Activated CD4-positive, CD25-positive, alpha-beta regulatory T cell treated with anti-CD3 and anti-CD28 coated beads, Interleukin-2, amount 50 U/mL, for 72 hours (primary cell): ENCODE measurements at places on chromosomes 2 and 18.

- DNase-seq = no peak
These were observed 36.5 kb downstream of the EIF4E2 start for GRCh38 chr2:232586943-232587505.

DNA sequence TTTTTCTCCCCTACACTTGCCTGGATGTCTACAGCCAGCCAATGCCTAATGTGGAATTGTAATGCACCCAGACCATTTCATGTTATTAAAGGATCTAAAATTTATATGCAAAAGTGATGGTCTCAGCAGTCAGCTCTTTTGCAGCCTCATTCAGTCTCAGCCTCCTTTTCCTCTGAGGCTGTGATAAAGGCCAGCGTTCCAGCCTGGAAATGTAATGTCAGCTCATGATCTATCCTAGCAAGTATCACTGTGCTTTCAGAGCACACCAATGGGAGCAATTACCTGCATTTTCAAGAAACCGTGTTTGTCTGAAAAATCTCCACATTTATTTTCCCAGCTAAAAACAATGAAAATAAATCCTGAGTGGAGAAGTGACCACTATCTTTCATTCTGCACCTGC is 274.6 kb downstream of the CDH20 start:
- no peak for DNase-seq

DNA sequence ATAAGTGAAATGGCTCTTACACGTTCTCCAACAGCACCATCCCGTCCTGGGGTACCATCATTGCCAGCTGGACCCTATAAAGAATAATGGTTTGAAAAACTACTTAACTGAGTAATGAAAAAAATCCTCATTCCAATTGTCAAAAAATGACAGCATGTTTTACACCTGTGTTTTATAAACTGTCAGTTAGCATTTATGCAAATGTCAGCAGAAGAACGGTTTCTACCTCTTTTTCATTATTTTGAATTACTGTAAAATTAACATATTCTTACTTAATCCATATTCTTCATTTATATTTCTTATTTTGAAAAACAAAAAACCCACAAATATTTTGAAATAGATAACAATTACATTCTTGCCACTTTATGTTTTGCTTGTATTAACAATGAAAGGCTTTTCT is 74.0 kb downstream of the COL3A1 start:
- no peak for DNase-seq

DNA sequence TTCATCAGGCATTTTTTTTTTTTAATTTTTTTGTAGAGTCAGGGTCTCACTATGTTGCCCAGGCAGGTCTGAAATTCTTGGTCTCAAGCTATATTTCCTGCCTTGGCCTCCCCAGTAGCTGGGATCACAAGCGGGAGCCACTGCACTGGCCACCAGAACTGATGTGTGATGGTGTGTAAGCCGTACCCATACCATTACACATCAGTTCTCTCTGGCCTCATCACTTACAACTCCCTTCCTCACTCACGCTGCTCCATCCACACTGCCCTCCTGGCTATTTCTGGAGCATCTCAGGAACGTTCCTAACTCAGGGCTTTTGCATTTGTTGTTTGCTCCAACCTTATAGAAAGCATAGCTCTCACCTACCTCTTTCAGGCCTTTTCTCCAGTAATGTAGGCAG is 834.5 kb upstream of the ID2 start:
- DNase-seq = no peak

GRCh38 chr2:7984693-7985353 is 697.0 kb upstream of the ID2 start:
- no peak for DNase-seq

DNA sequence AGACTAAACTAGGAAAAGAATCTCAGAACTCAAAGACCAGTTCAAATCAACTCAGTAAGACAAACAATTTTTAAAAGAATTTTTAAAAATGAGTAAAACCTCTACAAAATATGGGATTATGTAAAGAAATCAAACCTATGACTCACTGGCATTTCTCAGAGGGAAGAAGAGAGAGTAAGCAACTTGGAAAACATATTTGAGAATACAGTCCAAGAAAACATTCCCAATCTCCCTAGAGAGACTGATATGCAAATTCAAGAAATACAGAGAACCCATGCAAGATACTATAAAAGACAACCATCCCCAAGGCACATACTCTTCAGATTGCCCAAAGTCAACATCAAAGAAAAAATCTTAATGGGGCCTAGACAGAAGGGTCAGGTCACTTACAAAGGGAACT is 162.7 kb downstream of the WDPCP start:
- DNase-seq = no peak

GRCh38 chr2:165057308-165057707 is 102.0 kb upstream of the SLC38A11 start:
- DNase-seq = no peak

DNA sequence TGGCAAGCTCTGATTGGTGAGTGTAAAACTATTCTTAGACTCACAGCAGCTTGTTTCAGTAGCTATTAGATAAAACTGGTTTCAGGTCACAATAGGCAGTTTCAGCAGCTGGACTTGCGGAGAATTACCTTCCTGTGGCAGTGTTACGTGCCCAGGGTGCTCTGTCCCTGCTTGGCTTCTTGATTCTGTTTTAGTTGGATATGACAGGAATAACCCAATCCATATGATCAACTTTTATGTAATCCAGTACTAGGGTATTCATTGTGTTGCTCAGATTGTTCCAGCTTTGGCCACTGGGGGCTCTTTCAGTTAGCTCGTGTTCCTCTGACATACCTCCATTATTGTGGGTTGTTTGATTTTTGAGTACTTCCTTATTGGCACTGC is 43.1 kb downstream of the INPP4A start:
- peak; percentile 38 for DNase-seq
